T-cell (primary cell): ENCODE measurements at places on chromosomes 6 and 20. TPM values are rescaled to one million over a fixed set of nuclear protein-coding genes. Genes with fewer than 3 reads are reported as not detected.

CCDC170 gene
- total RNA-seq = not detected

GRCh38 chr20:38873050-38873581, 53.1 kb upstream of the FAM83D start:
- H3K4me3 ChIP-seq = peak overlapping the region; percentile 27
- peak; percentile 59 for DNase-seq
- no peaks in the 10 kb centered on the region for H3K36me3 ChIP-seq
- H3K27ac ChIP-seq = peak overlapping the region; percentile 94
- H3K27me3 ChIP-seq = no peaks in the 10 kb centered on the region

DNA sequence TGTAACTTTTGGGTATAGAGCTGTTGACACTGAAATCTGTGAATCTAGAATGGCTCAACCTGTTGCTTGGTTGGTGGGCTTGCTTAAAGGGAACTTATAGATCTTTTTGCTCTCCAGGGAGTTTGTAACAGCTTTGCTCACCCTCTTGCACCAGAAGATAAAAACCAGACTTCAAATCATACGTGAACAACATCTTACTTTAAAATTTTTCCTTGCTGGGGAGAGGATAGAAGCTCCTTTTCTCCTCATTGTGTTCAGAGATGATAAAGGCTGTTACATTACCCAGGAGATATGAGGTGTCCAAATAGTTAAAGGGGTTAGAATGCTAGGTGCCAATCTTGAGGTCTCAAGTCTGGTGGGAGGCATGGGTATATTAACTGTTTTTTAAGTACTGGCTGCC, 46.8 kb downstream of the RALGAPB start:
- DNase-seq = no peak
- H3K4me3 ChIP-seq = no peak overlapping the region
- no peaks in the 10 kb centered on the region for H3K27me3 ChIP-seq
- no peak overlapping the region for H3K27ac ChIP-seq

FAM209B gene
- 3.2 TPM for total RNA-seq

PSMA7 gene
- 154 TPM for total RNA-seq

DNA sequence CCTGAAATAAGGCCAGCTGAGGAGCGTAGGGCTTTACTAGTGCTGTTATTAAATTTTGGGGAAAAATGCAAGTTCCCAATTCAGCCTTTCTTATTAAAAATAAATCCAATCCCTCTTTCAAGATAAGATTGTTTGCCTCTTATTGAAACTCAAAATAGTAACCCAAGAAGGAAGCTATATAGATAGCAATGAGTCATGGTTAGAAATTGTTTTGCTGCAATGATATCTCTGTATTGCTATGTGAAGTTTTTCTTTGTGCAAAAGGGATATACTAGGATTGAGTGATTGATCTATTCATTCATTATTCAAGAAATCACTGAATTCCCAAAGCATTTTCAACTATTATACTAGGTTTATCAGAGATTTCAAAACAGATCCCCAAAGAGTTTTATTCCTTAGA, 93.0 kb upstream of the HDAC2 start:
- H3K36me3 ChIP-seq = no peaks in the 10 kb centered on the region
- no peaks in the 10 kb centered on the region for H3K4me1 ChIP-seq
- DNase-seq = no peak
- H3K27me3 ChIP-seq = no peaks in the 10 kb centered on the region
- no peak overlapping the region for H3K4me3 ChIP-seq
- no peak overlapping the region for H3K27ac ChIP-seq

CEP162 gene
- 9.8 TPM for total RNA-seq

DNA sequence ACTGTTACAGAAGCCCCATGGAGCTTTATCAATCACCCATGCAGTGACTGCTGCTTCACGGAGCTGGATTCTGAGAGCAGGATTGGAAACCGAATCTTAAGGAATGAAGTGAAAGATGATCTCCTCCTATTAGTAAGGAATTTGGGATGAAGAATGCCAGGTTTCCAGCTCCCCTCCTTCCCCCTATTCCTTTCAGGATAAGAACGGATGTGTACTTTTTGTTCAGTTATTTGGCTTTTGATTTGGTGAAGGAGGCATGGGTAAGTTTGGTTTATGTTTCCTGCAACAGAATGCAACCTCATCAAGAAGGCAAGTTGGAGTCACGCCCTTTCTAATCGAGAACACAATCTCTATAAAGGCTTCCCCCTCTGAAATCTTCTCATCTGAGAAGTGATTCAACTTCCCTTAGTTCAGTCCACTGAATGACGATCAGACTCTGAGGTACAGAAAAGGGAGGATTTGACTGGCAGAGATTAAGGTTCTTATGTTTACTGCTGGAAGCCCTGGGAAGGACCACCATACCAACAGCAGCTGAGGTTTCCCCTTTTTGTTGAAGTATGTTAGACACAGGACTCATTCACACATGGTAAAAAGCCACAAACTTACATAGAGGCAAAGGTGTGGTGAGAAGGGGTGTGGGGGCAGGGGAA, 5.5 kb downstream of the ELMO2 start:
- peak overlapping the region; percentile 15 for H3K4me3 ChIP-seq
- DNase-seq = peak; percentile 45
- H3K27me3 ChIP-seq = no peaks in the 10 kb centered on the region
- peaks cover 3% of the 10 kb centered on the region for H3K36me3 ChIP-seq
- H3K27ac ChIP-seq = peak overlapping the region; percentile 87
- H3K4me1 ChIP-seq = peaks cover 50% of the 10 kb centered on the region

TINAG gene
- not detected for total RNA-seq

DNA sequence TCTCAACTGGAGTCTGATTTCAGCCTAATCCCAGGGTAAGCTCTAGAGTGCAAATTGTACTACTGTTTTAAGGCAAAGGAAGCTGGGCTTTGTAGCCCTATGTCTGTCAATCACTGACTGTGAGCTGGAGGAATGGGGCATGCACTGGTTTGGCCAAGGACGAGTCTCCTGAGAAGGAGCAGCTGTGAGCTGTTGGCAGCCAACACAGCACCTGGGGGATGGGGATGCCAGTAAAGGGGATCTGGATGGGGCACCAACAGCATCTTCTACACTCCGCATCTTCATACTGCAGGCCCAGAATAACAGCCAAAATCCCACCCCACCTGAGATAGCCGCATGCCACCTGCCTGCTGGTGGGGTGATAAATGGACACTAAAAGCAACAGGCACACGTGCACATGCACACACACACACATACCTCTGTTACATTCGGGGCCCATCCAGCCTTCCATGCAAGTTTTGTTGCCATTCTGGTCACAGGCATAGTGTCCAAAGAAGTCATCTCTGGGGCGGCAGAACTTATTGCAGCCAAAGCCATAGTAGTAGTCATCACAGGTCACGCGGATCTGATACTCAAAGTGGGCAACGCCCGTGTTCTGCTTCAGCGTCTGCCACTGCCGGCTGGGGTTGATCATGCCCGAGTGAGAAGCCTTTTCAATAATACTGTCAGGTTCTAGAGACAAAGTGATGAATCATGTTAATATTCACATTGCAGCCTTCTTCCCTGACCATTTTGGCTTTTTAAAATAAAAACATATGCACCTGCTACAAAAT, 15.6 kb downstream of the JAG1 start:
- H3K36me3 ChIP-seq = no peaks in the 10 kb centered on the region
- no peaks in the 10 kb centered on the region for H3K27me3 ChIP-seq
- no peak for DNase-seq
- H3K27ac ChIP-seq = no peak overlapping the region
- no peaks in the 10 kb centered on the region for H3K4me1 ChIP-seq

GRCh38 chr20:44719841-44720240, 4.7 kb downstream of the CCN5 start:
- H3K4me3 ChIP-seq = no peak overlapping the region
- DNase-seq = no peak
- H3K36me3 ChIP-seq = no peaks in the 10 kb centered on the region
- no peak overlapping the region for H3K27ac ChIP-seq

ATP6V1G2 gene
- total RNA-seq = 5.7 TPM

GRCh38 chr20:19907326-19908056, 109.7 kb upstream of the NAA20 start:
- H3K4me3 ChIP-seq = no peak overlapping the region
- no peaks in the 10 kb centered on the region for H3K36me3 ChIP-seq
- no peaks in the 10 kb centered on the region for H3K4me1 ChIP-seq
- DNase-seq = no peak
- H3K27me3 ChIP-seq = no peaks in the 10 kb centered on the region
- H3K27ac ChIP-seq = no peak overlapping the region

- H3K36me3 ChIP-seq = no peaks in the 10 kb centered on the region
- H3K27ac ChIP-seq = no peak overlapping the region
- H3K4me1 ChIP-seq = no peaks in the 10 kb centered on the region
- peaks cover 57% of the 10 kb centered on the region for H3K27me3 ChIP-seq
Observed at GRCh38 chr20:57261457-57262251, 4.8 kb downstream of the BMP7 start.

DNA sequence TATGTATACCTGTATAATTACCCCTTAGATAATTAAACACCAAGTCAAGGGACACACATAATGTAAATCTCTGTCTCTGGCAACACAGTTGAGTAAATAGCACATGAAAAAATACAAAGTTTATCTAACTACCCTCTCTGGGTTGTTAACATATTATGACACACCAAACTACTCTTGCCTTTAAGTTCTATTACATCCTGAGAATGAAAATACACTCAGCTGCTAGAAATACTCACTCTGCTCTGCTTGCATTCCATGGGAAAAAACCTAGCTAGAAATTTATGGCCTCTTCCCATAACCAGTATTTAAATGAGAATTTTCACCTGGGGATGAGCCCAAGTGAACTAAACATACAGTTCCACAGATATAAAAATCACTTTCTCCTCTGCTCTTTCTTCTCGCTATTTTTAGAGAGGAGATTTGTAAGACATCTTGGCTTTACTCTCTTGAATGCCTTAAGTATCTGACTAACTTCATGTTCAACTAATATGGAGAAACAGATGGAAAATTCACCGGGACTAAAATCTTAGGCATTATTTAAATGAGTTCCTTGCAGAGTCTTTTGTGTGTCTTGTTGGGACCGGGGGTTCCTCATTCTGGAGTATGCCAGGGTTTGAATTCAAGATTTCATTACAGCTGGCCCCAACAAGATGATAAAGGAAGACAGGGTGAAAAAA, 140.9 kb downstream of the GJA10 start:
- no peaks in the 10 kb centered on the region for H3K36me3 ChIP-seq
- H3K4me3 ChIP-seq = no peak overlapping the region
- peaks cover 29% of the 10 kb centered on the region for H3K4me1 ChIP-seq
- H3K27ac ChIP-seq = no peak overlapping the region
- no peaks in the 10 kb centered on the region for H3K27me3 ChIP-seq
